Thymus (tissue), 14 donors: ENCODE measurements at places on chromosomes 2 and 18. TPM values are rescaled to one million over a fixed set of nuclear protein-coding genes. Genes with fewer than 3 reads are reported as not detected.

ATOH8 gene
- 2.0 TPM for total RNA-seq

TGOLN2 gene
- total RNA-seq = 27.4 TPM

DNA sequence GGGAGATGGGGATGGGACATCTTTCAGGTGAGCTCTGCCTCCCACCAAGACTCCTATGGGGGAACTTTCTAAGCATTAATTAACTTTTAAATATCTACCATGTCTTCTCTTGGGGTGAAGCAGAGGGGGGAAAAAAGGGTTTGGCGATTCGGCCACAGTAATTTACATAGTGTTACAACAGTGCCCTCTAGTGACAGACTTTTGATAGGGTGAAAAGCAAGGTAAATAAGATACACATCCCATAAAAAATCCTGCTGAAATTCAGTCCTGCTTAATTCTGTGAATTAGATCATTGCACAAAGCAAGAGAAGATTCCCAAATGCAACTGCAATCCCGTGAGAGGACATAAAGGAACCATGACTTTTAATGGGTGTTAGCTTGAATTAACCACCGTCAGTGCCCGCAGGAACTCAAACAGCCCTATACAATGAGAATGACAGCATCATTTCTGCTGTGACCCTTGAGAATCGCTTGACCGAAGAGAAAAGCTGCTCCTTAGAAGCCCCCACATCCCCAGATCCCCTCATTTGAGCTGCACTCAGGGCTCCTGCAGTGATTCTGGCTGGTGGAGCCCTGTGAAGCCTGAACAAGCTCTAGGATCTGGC is 32.8 kb downstream of the FAM124B start:
- H3K27me3 ChIP-seq = no peaks in the 10 kb centered on the region
- DNase-seq = peak; percentile 22
- H3K4me1 ChIP-seq = no peaks in the 10 kb centered on the region
- H3K4me3 ChIP-seq = no peak overlapping the region
- no peaks in the 10 kb centered on the region for H3K36me3 ChIP-seq

DNA sequence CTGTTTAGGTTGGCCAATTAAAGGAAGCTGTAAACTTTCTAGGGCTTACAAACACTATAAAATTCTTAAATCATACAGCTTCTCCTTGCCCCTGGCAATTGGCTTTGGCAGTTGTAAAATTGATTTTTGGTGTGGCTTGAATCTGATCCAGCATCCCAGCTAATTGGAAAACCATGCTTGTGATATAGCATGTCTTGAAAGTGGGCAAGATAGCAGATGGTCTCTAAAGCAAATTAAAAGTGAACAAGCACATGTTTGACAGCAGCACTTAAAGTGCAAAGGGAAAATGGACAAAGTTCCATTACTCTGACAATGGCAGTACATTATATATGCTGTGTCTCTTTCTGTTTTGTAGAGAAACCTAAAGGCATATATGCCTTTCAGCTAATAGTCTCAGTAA is 302.9 kb upstream of the NXPH2 start:
- DNase-seq = no peak
- H3K4me3 ChIP-seq = no peak overlapping the region
- H3K27ac ChIP-seq = no peak overlapping the region
- H3K36me3 ChIP-seq = no peaks in the 10 kb centered on the region

- DNase-seq = no peak
- no peaks in the 10 kb centered on the region for H3K36me3 ChIP-seq
- no peaks in the 10 kb centered on the region for H3K4me1 ChIP-seq
- H3K27me3 ChIP-seq = no peaks in the 10 kb centered on the region
- no peak overlapping the region for H3K27ac ChIP-seq
- no peak overlapping the region for H3K4me3 ChIP-seq
Observed at GRCh38 chr2:142174176-142174575, 43.4 kb upstream of the LRP1B start.

CDH20 gene
- total RNA-seq = 0.09 TPM

DNA sequence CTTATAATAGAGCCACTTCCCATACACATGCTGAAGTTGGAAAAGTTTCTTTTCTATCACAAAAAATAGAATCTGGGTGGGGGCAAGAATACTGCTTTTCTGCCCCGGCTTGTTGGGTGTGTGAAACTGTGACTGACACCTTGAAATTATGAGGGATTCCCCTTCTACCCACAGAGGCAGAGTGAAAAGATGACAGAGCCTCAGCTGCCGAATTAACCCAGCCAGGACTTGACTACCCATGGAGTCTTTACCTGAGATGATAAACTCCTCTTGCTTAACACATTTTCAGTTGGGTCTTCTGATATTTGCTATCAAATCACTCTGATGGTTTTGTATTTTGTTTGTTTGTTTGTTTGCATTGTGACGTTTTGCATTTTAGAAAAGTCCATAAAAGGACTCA is 66.0 kb upstream of the PMAIP1 start:
- H3K36me3 ChIP-seq = no peaks in the 10 kb centered on the region
- no peaks in the 10 kb centered on the region for H3K4me1 ChIP-seq
- no peak overlapping the region for H3K4me3 ChIP-seq
- no peak overlapping the region for H3K27ac ChIP-seq

MATN3 gene
- 0.05 TPM for total RNA-seq

DNA sequence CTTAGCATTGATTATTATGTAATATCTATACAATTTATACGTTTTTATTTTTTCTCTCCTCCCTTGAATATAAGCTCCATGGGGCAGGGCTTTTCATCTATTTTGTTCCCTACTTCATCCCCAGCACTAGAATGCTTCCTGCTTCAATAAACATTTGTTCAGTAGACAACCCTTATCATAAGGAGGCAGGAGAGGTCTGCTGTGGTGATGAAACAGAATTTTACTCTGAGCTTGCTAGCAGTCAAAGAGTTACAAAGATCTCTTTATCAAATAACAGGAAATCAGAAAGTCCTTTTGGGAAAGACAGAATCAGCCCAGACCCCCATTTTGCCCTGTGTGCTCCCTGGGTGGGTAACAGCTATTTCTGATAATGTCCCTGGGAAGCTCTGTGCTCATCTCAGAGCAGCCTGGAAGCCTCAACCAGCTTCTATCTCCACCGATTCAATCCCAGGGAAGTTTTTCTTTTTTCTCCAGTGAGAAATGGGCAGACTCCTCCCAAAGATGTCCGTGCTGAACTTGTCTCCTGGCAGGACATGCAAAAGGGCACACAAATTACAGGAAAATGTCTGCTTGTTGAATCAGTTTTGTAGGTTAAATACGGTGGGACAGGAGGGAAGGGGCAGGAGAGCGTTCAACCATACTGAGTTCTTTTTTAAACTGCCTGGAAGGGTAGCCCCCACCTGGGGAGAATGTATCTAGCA is 84.7 kb upstream of the PKDCC start:
- no peak for DNase-seq
- peaks cover 44% of the 10 kb centered on the region for H3K4me1 ChIP-seq
- no peak overlapping the region for H3K27ac ChIP-seq

GRHL1 gene
- 1.2 TPM for total RNA-seq

SEPTIN10 gene
- total RNA-seq = 27.3 TPM

NYAP2 gene
- 0.05 TPM for total RNA-seq

- H3K27me3 ChIP-seq = no peaks in the 10 kb centered on the region
- H3K36me3 ChIP-seq = no peaks in the 10 kb centered on the region
- DNase-seq = no peak
- H3K4me1 ChIP-seq = no peaks in the 10 kb centered on the region
Observed at GRCh38 chr18:6159426-6159825, 255.3 kb downstream of the L3MBTL4 start.

DNA sequence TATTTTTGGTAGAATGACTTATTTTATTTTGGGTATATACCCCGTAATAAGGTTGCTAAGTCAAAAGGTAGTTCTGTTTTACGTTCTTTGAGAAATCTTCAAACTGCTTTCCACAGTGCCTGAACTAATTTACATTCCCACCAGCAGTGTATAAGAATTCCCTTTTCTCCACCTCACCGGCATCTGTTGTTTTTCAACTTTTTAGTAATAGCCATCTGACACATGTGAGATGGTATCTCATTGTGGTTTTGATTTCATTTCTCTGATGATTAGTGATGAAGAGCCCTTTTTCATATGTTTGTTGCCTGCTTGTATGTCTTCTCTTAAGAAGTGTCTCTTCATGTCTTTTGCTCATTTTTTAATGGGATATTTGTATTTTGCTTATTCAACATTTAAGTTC is 215.2 kb upstream of the TFPI start:
- no peaks in the 10 kb centered on the region for H3K27me3 ChIP-seq
- H3K27ac ChIP-seq = no peak overlapping the region
- DNase-seq = no peak
- H3K4me3 ChIP-seq = no peak overlapping the region
- H3K36me3 ChIP-seq = no peaks in the 10 kb centered on the region
- no peaks in the 10 kb centered on the region for H3K4me1 ChIP-seq

- H3K36me3 ChIP-seq = peaks cover 54% of the 10 kb centered on the region
- no peaks in the 10 kb centered on the region for H3K4me1 ChIP-seq
- H3K27ac ChIP-seq = no peak overlapping the region
Observed at GRCh38 chr2:10183146-10183675, 60.7 kb downstream of the RRM2 start.

TLX2 gene
- total RNA-seq = 0.19 TPM

DYSF gene
- 9.2 TPM for total RNA-seq

DNA sequence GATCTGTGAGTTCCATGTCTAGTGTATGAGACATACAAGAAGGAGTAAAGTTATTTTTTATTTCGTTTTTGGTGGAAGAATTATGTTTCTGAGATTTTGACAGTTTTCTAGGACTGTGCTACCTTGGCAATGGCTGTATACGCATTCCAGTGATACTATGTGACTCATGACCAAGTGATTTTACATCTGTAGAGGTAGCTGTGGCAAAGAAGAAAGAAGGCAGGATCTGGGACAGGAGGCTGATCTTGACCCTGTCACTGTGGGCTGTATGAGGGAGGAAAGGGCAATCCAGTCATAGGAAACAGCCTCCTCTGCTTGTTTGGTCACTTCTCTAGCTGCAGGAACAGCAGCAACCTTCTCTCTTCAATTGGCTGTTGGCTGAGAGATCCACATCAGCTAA is 44.0 kb upstream of the PDCL3 start:
- H3K27ac ChIP-seq = no peak overlapping the region
- no peaks in the 10 kb centered on the region for H3K36me3 ChIP-seq
- no peaks in the 10 kb centered on the region for H3K4me1 ChIP-seq
- no peaks in the 10 kb centered on the region for H3K27me3 ChIP-seq
- DNase-seq = no peak
- H3K4me3 ChIP-seq = no peak overlapping the region

GRCh38 chr2:133416736-133417135 is 151.5 kb downstream of the NCKAP5 start:
- DNase-seq = no peak
- no peak overlapping the region for H3K4me3 ChIP-seq
- no peaks in the 10 kb centered on the region for H3K4me1 ChIP-seq
- no peaks in the 10 kb centered on the region for H3K36me3 ChIP-seq

- no peaks in the 10 kb centered on the region for H3K27me3 ChIP-seq
- H3K27ac ChIP-seq = no peak overlapping the region
- H3K4me3 ChIP-seq = no peak overlapping the region
- H3K4me1 ChIP-seq = peaks cover 3% of the 10 kb centered on the region
Observed at GRCh38 chr2:217964275-217965161, 38.3 kb downstream of the TNS1 start.

DNA sequence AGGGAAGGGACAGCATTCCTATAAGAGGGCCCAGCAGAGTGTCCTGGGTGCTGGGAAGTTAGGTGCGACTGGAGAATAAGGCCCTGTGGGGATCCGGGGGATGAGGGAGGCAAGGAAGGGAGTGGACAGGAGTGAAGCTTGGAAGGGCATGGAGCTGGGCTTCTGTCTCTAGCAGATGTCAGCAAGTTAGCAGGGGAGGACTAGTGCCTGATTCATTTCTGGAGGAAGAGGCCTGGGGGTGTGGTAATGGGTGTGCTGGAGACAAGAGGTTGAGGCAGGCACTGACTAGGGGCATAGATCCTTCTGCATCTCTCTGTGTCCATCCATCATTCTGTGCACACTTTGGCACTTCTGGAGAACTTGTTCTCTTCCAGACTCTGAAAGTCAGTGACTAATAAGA is 134.7 kb downstream of the ACOXL start:
- no peak overlapping the region for H3K4me3 ChIP-seq
- no peaks in the 10 kb centered on the region for H3K36me3 ChIP-seq
- no peak for DNase-seq
- no peaks in the 10 kb centered on the region for H3K27me3 ChIP-seq
- H3K4me1 ChIP-seq = peaks cover 70% of the 10 kb centered on the region

CNRIP1 gene
- total RNA-seq = 3.8 TPM

CNOT11 gene
- 49.4 TPM for total RNA-seq

GRCh38 chr2:47890711-47891368 is 15.5 kb downstream of the FBXO11 start:
- H3K4me1 ChIP-seq = no peaks in the 10 kb centered on the region
- peaks cover 4% of the 10 kb centered on the region for H3K36me3 ChIP-seq
- no peak for DNase-seq
- no peak overlapping the region for H3K27ac ChIP-seq

- no peak overlapping the region for H3K27ac ChIP-seq
- H3K27me3 ChIP-seq = no peaks in the 10 kb centered on the region
- no peak for DNase-seq
- H3K4me3 ChIP-seq = no peak overlapping the region
Observed at GRCh38 chr2:210654091-210654490, 97.7 kb downstream of the CPS1 start.

DNA sequence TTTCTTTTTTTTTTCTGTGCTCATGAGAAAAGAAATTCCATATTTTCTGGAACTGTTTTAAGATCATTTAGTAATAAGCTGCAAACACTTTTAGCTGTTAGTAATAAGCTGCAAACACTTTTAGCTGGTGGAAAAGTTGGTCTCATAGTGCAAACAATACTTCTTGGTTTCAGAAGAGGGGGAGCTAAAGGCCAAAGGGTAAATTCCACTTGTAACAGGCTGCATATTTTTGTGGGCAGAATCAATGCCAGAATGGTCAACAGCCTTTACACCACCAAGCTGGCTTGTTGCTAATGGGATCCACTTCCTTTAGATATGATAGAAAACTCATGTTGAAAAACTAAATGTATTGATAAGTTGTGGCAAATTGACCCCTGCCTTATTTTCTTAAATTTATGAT is 356.8 kb downstream of the NR4A2 start:
- no peak for DNase-seq
- H3K4me1 ChIP-seq = no peaks in the 10 kb centered on the region
- no peaks in the 10 kb centered on the region for H3K27me3 ChIP-seq
- H3K27ac ChIP-seq = no peak overlapping the region
- H3K4me3 ChIP-seq = no peak overlapping the region

DNA sequence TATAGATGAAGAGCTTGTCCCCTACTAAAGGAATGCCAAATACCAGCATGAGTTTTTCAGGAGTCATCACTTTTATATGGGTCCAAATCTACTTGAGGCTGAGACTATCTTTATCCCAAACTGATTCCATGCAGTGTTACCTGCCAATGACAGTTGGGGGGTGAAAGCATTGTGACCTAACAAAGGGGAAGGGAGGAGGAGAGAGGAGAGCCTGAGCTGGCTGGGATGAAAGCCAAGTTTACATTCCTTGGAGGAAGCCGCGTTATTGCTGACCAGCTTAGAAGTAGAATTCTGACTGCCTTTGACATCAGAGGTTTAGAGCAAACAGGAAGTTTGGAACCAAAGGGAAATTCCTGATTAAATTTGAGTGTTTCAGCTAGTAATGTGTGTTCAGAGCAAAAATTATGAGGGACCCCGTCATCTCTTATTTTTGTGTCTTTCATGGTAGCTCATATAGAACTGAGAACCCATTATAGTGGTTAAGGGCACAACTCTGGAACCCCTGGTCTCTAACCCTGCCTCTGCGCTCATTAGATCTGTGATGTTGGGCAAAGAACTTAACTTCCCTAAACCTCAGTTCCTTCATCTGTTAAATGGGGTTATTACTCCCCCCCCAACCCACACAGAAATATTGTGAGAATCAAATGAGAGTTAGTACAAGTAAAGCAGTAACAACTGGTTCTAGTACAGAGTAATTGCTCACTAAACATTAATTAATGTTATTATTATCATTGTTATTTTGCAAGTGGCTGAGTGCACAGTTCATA is 199.3 kb upstream of the EPAS1 start:
- DNase-seq = no peak
- no peaks in the 10 kb centered on the region for H3K36me3 ChIP-seq
- H3K4me1 ChIP-seq = no peaks in the 10 kb centered on the region
- H3K27me3 ChIP-seq = no peaks in the 10 kb centered on the region

C2orf81 gene
- 0.66 TPM for total RNA-seq

PSMA8 gene
- 0.66 TPM for total RNA-seq
